ENCODE measurements at places on chromosomes 4 and X. TPM values are rescaled to one million over a fixed set of nuclear protein-coding genes. Genes with fewer than 3 reads are reported as not detected.

The PARM1 gene
- 26.3 TPM for total RNA-seq

The LRCH2 gene
- total RNA-seq, result 10.1 TPM

The NUP62CL gene
- total RNA-seq, result 10.6 TPM

The CA5B gene
- total RNA-seq, result 24.6 TPM

The SOWAHB gene
- total RNA-seq, result 2.7 TPM

The PDGFRA gene
- total RNA-seq, result 141 TPM

The ABCG2 gene
- total RNA-seq, result 7.4 TPM

The ZNF185 gene
- 98.2 TPM for total RNA-seq

All from vagina (tissue), 2 donors.